ENCODE measurements at places on chromosomes 7 and 10.

DNA sequence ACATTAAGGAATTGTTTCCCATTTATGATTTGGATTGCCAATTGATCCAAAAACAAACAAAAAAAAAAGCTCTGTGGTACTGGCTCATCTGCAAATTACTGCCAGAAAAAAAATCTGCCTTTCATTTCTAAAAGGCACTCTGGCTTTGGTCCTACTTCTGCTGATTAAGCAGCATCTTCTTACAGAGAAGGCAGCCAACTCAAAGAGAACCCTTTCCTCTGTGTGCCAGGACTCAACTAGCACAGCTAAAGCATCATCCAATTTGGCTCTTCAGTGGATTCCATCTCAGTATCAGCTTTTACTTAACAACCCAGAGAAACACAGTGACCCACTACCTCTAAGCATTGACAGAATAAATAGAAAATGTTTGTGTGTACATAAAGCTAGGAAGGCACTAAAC is 80.6 kb downstream of the GSAP start:
- no peak for DNase-seq

DNA sequence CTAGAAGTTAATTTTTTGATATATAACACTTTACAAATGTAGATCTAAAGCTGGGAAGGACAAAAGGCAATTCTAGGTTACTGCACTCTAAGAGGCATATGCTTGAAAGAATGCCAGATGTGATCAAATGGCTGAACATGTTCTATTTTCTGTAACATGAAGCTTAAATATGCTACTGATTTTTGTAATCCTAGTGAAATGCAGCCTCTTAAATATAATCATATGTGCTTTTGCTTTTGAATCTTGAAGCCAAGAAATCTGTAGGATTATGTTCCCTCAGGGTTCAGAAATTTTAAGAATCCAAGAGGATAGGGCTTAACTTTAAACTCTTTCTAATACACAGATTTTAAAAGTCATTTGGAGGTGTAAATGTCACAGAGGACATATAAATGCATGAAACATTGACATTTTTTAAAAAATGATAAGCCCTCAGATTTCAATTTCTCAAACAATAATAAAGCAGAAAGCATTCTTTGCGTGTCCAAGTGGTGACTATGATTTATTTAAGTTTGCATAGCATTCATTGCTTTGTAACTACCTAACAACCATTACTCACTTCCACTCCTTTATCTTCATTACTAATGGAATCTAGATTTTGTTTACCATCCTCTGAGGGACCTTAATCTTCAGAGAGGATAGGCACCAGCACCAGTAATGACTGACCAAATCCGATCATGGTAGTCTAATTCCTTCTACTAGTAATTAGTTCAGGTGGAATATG is 170.4 kb downstream of the MAGI2 start:
- DNase-seq, result no peak

DNA sequence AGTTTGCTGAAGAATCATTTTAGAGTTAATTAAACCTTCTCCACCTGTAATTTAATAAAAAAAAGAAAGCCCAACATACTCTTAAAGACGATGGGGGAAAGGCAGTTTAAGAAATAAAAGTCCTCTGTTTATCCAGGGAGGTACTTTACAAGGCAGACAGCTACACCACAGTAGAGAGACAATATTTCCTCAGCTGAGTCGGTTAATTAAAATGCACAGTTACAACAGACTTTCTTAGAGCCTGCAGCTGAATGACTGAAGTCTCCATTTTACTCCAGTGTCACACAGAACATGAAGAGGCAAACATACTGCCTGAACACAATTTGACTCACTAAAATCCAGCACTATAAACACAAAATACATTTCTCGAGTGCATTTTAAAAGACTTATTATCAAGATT is 15.1 kb downstream of the LRRTM3 start:
- no peak for DNase-seq

GRCh38 chr7:115984105-115984504 is 46.5 kb downstream of the TFEC start:
- no peak for DNase-seq

DNA sequence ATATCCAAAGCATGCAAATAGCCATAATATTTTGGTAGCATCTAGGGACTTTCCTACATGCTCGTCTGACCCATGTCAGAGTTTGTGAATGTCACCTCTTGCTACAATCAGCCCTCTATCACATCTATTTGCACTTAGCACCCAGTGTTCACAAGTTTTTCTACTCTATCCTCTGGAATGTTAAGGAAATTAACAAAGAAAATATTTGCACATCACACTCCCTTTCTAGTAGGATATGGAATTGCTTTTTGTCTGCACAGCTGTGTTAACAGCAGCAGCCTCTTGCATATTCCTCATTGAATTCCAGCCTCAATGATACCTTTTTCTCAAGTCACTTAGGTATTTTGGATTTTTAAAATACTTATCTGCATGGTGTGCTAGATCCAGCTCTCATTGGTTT is 403.1 kb upstream of the SEMA3C start:
- no peak for DNase-seq

DNA sequence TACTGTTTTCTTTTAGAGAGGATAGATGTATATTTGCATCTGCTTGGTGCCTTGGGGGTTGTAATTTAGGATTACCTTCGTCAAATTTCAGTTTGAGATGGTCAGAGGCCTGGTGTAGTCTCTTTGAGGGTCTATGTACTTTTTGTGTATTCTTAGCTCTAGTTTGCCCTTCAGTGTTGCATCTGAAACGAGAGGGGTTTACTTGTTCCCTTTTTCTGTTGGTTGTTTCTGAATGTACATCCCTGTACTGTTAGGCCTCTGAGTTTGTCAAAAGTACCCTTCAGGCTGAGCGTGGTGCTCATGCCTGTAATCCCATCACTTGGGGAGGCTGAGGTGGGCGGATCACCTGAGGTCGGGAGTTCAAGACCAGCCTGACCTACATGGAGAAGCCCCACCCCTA is 60.0 kb downstream of the MLLT10 start:
- no peak for DNase-seq

DNA sequence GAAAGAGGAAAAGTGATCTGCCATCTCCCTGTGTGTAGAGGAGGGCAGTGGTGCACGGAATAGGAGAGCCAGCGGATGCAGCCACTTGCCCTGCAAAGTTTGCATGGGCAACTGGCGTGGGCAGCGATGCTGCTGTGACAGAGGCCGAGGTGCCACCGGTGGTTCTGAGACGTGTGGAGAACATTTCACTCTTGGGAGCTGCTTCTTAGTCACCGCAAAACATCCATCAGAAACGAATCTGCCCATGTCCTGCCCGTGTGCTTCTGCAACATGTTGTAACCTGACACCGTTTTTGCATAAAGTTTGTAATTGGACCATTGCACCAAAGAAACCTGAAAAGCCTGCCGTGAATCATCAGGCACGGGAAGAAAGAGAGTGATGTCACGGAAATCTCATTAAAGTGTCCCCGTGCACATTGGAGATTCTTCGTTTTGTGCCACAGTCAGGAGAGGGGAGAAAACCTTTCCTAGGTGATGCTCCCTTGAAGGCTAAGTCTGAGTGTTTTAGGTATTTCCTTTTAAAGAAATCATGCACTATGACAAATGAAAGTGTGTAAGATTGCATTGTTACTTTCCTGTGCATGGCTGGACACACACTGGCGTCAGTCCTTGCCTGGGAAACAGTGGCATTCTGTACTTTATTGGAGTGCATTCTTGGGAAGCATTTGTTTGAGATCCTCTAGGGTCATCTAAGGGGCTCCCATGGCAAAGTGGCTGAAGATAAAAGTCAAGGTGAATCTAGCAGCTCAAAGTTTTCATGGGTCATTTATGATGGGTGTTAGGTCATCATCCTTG is 302.6 kb downstream of the KLF6 start:
- DNase-seq, result no peak

DNA sequence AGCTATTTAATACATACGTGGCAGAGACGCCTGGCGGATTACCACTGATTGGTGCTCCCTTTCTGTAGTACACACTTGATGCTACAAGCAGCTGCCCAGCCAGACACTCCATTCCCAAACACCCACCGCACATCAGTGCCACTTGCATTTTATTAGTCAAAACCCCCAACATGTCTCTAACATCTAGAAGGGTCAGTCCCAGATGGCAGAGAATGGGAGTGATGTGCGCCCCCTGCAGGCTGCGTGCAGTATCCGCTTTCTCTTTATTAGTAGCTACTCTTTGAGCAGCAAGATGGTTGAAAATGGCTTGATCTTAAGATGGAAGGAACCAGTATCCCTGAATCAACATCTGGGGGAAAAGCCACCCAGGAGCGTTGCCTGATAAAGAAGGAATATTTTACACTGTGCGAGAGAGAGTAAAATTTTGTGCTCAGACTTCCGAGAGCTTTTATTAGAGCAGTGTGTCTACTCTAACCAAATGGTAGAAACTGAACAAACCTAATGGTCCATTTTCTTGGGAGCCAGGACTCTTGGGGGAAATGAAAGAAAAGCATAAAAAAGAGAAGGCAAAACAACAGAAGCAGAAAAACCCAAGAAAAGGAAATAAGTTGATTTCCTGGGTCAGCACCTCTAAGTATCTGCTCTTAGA is 78.3 kb downstream of the ST8SIA6 start:
- DNase-seq, result no peak

GRCh38 chr7:124813994-124814798 is 48.6 kb upstream of the GPR37 start:
- no peak for DNase-seq

DNA sequence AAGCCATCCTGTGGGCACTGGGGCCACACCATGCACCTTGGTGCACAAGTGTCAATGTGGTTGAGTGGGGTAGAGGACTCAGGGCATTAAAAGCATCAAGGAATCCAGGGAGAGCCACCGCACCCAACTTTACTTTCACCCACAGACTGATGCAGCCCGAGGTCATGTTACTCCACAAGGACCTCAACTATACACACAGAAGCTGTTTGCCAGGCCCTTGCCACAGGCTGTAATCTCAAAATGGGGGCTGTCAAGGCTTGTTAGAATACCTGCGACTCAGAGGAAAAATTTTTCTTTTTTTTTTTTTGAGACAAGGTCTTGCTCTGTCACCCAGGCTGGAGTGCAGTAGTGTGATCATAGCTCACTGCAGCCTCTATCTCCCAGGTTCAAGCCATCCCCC is 26.5 kb upstream of the KCTD7 start:
- no peak for DNase-seq

GRCh38 chr10:22043327-22043633 is 39.8 kb upstream of the DNAJC1 start:
- no peak for DNase-seq

GRCh38 chr7:151374139-151374538 is 32.5 kb downstream of the NUB1 start:
- DNase-seq, result no peak

DNA sequence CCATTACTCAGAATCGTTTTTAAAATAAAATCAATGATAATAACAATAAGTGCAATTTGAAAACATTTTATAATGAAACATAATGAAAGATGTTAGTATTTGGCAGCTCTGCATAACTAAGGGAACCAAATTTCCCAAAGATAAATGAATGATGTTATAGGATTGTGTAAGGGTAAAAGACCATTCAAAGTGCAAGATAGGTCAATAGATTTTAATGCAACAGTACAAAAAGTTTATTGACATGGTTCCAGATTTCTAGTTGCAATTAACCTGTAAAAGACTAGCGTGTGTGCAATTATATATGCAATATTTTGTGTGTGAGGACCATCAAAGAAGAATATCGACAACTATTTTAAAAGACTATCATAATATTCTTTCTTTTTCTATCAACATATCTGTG is 122.3 kb downstream of the MDFIC start:
- no peak for DNase-seq

DNA sequence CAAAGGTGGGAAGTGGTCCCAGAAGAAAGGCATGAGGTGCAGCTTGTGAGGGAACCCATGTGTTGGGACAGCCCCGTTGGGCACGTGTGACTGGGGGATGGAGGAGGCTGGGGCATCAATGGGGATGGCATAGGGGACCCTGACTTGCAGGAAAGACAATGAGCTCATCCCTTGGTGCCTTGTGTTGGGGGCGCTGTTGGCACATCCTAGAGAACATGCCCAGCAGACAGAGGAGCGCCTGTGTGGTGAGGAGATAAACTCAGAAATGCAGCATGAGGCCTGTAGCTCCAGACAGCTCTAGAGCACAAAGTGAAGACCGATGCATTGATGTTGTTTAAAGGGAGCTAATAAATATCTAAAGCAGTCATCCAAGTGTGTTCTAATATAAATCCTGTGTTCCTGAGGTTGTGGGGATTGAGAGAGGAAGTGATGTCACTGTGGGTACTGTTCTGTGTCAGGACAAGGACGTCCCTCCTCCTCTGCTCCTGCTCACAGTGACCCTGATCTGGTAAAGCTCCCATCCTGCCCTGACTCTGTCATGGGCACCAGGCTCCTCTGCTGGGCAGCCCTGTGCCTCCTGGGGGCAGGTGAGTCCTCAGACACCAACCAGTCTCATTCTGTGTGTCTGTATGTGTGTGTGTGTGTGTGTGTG is 126.1 kb upstream of the PRSS58 start:
- no peak for DNase-seq

GRCh38 chr10:114767986-114768821 is 53.4 kb upstream of the FHIP2A start:
- DNase-seq, result no peak

- DNase-seq, result no peak
These were observed 62.7 kb downstream of the MET start for GRCh38 chr7:116734710-116735109.

- DNase-seq, result no peak
These were observed 445.1 kb upstream of the ZMIZ1 start for GRCh38 chr10:78623578-78624215.

GRCh38 chr10:80409121-80409520 is 770 bp downstream of the PRXL2A start:
- no peak for DNase-seq

- no peak for DNase-seq
These were observed 898.5 kb upstream of the KCND2 start for GRCh38 chr7:119374436-119374835.

DNA sequence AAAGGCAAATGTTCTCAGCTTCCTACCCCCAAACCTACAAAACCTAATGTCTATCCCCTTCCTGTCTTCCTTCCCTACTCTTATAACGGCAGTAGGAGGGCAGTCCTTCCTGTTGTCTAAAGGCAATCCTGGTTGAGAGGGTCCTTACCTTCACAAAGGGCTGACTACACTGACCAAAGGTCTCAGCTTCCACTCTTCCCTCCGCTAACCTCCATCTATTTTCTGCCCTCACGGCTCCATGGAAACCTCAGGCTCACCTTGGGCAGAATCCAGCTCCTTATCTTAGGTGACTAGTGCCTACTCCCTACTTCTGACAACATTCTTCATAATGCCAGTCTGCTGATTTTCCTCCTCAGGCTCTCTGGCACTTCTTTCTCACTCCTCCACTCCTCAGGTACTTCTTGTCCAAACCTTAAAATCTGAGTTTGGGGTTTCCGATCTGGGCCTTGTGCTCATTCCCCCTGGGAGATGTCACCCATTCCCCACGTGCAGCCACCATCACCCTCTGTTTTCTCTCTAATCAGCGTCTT is 542 bp downstream of the FBXL13 start:
- no peak for DNase-seq

GRCh38 chr10:49076741-49077521 is 38.4 kb downstream of the VSTM4 start:
- no peak for DNase-seq
